ENCODE measurements at places on chromosomes 2 and 18.

DNA sequence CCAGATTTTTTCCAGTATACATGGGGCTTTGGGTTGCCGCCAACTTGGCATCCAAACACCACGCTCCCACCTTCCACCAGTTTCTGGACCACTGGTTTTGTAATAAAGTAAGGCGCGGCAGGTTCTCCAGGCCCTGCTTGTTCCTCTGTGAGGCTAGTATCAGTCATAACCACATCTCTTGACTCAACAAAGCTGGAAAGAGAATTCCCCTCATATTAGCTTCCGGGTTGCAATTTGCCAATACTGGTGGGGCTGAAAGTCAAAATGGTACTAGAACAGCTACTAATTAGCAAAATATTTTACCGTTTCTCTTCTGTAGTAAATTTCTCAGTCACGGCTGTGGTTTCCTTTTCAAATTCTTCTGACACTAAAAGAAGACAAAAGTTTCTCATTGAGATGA is 25.0 kb downstream of the TTN start:
- no peak for DNase-seq

DNA sequence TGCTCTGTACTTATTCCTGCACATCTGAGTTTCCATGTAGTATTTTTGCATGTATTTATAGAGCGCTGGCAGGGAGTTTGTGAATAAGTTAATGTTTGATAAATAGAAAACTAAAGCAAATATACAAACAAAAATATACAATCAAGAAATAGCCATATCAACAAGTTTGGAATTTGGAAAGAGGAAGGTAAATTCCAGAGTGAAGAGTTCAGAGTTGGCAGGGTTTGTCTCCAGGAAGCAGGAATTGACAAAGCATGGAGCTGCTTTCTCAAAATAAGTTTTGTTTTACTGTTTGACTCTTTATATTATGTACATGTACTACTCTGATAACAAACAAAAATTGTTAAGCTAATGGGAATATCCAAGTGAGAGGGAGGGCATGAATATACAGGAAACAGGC is 80.3 kb downstream of the SPOPL start:
- no peak for DNase-seq

DNA sequence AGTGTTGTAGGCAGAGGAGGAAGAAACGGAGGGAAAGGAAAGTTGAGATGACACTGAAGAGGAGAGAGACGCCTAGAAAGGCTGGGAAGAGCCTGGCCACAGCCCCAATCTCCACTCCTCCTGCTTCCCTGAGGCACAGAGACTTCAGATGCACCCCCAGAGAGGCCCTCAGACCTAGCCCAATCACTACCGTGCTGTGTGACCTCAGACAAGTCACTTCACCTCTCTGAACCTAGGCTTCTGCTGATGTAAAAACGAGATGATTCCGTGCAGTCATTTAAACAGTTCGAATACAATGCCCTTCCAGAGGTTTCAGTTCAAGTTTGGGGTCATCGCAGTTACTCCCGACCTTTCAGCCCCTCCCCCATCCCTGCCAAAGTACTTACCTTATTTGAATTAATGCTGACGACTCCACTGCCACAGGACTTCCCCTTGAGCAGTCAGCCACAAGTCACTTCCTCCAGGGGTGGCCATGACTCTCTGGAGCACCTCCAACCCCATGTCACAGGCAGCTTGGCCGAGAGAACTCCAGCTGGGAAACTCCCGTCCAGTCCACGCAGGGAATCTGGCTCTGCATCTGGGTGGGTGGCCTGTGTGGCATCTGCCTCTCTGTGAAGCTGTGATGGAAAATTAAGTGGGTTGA is 105.2 kb upstream of the ID2 start:
- DNase-seq, result no peak

- no peak for DNase-seq
Observed at GRCh38 chr2:98483257-98483861, 38.7 kb downstream of the INPP4A start.

DNA sequence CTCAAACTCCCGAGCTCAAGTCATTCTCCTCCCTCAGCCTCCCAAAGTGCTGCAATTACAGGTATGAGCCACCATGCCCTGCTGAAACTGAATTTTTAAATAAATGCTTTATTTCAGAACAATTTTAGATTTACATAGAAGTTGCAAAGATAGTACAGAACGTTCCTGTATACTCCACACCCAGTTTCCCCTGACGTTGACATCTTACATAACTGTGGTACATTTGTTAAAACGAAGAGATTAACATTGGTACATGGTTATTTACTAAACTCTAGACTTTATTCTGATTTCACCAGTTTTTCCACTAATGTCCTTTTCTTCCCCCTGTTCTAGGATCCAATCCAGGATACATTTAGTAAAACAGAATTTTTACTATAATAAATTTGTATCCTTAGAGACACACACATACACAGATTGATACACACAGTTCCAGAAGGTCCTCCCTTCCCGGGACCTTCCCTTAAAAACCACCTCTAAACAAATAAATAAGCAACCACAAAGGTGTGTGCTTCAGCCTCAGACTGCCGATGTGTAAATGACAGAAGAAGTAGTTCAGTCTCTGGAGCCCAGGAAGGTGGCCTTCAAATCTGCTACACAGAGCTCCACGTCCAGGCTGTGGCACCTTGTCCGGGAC is 6.9 kb downstream of the NEU2 start:
- no peak for DNase-seq

DNA sequence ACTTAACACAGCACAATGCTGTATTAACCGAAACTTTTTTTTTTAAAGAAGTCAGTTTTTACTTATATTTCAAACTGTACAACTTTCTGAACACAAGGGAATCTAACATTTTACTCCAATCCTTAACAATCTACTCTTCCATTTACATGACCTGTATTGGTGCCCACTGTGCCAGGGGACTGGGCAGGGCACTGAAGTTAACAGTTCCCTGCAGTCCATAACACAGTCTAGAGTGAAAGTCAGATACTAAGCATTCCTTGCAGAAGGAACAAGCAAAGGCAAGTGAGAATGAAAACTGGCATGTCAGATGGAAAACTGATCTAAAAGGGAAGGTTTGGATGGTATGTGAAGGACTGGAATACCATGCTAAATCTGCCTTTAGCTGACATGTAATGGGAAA is 29.8 kb downstream of the SUCLG1 start:
- DNase-seq, result no peak

GRCh38 chr2:43595603-43596412 is at the start of gene THADA:
TSS of gene THADA (minus strand) at chr2:43596038. CDS start at chr2:43592392, 3,646 bp downstream.
- peak; percentile 97 for DNase-seq

DNA sequence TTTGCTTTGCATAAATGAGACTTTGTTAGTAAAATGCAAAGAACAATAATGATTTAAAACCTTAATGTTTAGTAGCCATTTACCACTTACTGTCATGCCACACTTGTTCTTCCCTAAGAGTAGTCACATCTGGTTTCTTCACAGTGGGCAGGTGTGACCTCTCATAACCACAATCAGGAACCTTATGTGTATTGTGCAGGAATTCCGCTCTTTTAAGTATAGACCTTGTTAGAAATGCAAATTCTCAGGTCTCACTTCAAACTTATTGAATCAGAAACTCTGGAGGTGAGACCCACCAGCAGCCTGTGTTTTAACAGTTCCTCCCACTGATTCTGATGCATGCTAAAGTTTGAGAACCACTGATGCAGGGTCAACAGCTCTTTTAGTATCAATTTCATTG is 518.8 kb upstream of the MEX3C start:
- no peak for DNase-seq

DNA sequence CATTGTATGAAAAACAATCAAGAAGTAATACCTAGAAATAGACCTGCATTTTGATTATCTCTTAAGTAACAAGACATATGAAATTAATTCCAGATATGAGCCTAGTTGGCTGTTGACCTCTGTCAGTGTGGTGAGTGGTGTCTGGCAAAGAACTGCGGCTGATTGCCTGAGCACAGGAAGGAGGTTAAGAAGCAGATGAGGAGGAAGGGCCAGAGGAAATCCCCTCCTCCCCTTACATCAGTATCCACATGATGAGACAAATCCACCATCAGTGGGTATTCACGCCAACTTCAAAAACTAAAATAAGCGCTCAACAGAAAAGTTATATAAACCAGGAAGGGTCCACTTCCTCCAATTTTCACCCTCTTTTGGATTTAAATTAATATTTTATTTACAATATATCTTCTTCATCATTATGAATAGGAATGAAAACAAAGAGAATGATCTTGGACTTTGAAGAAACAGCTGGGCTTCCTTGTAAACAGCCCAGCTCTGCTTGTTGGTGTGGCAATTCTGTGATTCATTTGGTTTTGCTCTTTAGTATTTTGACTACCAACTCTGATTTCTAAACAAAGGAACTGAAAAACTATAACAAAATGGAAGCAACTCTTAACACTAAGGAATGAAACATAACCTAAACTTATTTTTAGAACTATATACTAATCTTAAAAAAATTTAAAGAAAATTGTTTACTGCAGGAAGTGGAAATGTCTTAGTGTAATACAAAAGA is 27.3 kb downstream of the RFTN2 start:
- DNase-seq, result no peak

GRCh38 chr2:239195318-239195871 is 205.4 kb downstream of the HDAC4 start:
- no peak for DNase-seq

DNA sequence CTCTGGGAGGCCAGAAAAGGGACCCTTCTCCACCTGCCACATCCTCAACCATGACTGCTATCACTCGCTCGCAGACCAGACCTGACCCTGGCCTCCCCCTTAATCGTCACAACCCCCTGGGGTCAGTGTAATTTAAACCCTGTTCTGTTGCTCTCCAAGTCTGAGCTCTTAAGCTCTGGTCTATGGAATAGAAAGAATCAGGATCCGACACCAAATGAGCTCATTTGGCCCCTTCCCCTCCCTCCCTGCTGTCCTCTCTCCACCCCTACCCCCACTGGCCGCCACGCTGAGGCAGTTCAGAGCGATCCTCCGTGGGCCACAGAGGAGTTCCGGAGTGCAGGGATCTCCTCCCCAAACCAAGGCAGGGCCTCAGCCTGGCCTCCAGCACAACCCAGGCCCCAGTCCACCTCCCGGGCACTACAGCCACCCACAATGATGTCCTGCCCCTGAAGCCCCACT is 5.3 kb downstream of the DNMT3A start:
- no peak for DNase-seq

DNA sequence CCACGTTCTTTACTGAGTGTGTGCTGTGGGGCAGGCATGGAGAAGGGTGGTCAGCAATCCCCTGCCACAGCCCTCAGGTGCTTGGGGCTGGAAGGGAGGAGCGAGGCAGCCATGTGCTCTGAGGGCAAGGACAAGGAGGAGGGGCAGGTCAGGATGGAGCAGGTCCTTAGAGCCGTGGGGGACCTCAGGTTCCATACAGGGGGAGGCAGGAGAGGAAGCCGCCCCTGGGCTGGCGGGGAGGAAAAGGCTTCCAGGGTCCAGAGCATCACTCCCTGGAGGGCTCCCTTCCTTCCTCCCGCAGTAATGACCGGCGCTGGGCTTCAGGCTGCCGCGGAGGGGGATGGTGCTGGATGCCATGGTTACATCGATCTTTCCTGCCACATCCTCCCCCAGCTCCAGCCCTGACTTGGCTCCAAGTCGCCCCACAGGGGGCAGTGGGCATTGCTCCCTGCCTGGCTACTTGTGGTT is 6.6 kb downstream of the GAREM2 start:
- DNase-seq, result no peak

DNA sequence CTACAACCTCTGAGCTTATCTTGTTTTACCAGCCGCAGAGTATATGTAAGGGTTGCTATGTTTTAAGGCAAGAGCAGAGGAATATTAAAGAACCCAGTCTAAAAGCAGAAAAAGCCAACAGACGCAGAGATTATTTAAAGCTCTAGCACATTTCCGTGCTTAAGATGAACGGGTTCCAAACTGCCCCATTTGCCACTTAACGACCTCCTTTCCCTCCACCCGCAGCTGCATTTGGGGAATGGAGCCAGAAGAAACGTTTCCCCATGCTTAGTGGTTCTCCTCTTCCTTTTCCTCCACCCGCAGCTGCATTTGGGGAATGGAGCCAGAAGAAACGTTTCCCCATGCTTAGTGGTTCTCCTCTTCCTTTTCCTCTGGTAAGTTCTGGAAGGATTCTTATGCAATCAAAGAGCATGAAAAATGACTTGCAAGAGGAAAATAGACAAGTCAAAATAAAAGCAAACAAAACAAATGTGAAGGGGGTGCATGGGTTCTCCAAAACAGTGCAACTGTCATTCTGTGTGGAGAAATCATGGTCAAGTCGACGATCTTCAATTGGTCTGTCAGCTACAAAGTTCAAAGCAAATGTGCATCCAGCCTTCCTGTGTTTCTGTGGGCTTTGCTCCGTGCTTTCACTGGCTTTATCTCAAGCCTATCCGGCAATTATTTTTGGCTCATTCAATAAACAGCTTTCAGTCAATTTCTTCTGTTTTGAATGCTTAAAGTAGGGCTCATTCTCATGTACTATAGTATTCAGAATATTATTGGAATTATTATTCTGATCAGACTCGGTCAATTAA is 57.8 kb downstream of the DIPK1C start:
- DNase-seq, result no peak

GRCh38 chr2:10486601-10487079 is 38.5 kb upstream of the ODC1 start:
- DNase-seq, result no peak

GRCh38 chr2:225765820-225766219 is 366.3 kb downstream of the NYAP2 start:
- DNase-seq, result no peak

DNA sequence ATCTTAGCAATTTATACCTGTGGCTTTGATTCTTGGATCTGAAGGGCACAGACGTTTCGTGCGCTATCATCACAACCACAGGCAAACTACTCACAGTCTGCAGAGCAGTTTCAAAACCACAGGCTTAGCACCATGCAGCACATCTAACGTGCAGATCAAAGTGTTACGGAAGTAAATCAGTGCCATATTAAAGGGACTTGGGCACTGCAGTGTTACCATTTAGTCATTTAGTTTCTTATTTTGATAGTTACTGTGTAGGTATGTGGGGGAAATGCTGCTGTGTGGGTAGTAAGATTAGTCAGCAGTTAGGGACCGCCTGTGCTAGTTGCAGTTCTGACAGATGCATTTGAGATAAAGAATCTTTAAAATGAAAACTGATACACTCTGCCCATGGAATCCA is 384.0 kb downstream of the NBAS start:
- peak; percentile 66 for DNase-seq

- DNase-seq, result no peak
Observed at GRCh38 chr18:55582325-55582724, 5.7 kb downstream of the TCF4 start.

- DNase-seq, result no peak
Observed at GRCh38 chr2:173572848-173573247, 218.2 kb downstream of the CDCA7 start.

DNA sequence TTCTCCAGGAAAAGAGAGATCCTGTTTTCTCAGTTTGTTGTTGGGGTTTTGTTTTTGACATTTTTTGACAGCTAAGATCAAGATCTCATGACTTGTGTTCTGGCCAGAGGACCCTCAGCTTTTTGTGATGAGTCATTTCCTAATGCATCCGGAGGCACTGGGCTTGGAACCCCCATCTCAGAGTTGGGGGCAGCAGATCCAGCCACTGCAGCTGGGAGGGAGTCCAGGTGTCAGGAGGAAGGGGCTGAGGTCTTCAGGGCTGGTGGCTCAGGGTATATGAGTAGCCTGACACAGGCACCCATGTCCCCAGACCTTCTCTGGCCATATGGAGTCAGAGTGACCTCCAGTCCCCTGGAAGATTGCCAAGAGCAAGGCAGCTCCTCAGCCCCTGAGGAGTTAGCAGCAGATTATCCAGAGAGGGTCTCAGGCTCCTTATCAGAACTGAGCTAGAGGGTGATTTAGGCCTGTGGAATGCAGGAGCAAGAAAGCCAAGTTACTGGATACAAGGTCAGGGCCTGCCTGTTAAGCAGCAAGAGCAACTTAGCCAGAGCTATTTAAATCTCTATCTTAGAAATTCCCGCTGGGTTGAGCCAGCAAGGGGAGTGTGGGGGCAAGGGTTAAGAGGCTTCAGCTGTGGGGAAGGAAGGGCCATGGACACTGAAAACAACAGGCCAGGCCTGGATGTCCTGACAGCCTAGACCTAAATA is 62.4 kb downstream of the TANC1 start:
- DNase-seq, result no peak
